ENCODE measurements at places on chromosomes 2 and 18.

GRCh38 chr18:6355789-6356589 lies 58.7 kb downstream of the L3MBTL4 start:
- DNase-seq = no peak

DNA sequence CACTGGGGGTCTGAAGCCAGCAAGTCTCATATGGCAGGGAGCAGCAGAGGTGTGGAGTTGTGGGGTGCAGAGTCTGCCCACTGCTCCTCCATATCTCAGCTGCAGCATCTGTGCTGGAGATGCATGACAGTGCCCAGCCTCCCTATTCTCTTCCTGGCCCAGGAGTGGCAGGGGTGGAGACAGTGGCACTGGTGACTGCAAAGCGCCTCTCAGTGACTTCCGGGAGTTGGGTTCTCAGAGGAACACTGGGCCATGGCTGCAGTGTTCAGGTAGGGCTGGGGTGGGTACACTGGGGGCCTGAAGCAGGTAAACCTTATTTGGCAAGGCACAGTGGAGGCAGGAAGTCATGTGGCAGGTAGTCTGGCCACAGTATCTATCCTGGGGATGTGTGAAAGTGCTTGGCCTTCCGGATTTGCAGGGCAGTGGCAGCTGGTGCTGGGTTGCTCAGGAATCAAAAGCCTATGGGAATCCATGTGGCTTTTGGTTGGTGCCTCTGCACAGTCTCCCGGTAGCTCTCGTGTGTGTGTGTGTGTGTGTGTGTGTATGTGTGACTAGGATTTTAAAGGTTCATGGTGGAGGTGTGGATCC lies 60.3 kb upstream of the THUMPD2 start:
- DNase-seq = no peak

DNA sequence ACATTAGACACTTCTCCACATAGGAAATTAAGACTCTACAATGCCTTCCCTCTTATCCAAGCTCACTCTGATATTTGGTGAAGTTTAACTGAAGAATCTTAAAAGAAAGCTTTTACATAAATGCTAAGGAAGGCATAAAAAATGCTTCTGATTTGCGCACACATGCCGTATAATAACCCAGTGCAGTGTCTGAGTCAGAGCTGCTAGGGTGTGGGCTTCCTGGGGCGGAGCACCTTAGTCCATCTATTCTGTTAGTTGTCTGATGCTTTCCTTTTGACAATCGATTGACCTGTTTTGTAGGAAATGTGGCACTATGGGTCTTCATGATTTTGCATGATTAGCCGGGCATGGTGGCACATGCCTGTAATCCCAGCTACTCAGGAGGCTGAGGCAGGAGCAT lies 231.5 kb downstream of the AFF3 start:
- no peak for DNase-seq

DNA sequence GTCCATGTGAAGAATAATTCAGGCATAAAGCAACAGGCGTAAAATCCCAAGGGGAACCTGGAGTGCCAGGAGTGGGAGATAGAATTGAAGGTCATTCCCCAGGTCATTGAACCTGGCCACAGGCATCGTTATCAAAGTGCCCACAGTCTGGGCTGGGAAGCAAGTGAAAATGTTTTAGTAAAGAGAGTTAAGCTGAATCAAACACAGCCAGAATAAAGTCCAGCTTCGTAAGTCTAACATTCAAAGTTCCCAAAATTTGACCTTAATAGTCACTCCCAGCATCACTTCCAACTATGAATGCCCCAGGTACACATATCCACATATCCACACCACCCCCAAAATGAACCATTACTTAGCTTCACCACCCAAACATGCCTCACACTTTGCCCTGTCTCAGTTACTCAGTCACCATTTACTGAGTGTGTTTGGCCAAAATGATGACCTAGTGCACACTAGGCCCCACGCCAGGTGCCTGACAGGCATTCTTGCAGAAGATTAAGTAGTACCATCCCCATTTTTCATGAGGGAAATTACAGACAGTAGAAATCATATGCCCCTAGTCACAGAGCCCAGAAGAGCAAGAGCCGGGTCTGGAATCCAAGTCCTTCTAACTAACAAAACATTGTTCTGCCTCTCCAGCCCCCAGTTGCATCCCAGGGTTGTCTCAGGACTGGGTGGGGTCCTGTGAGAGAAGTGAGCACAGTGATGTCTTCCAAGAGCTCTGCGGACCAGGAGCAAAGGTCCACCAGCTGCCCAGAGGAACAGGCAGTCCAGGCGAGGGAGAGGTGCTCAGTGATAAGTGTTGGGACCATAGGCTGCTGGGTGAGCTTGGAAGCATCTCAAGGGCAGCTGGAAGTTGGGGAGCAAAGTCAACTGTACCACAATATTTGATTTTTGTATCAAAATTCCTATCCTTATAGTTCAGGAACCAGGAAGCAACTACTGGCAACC lies 65.2 kb upstream of the MYCN start:
- DNase-seq = no peak

DNA sequence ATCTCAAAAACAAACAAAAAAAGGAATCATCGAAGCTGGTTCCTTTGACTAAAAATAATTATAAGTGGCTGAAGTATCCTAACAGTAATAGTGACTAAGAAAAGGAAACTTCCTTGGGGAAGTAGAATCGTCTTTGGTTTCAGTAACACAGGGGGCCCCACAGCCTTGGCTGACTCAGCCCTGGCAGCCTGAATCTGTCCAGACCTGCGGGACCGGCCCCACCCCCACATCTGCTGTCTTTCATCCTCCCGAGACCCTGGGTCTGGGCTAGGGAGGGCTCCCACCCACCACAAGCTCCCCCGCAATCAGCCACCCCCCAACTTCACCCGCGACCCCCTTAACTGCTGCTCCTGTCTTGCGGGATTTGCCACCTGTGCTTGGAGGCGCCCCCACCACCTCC lies 1452.6 kb upstream of the ACVR2A start:
- DNase-seq = no peak

GRCh38 chr2:241224018-241224850 lies 35.8 kb downstream of the ANO7 start:
- peak; percentile 74 for DNase-seq

DNA sequence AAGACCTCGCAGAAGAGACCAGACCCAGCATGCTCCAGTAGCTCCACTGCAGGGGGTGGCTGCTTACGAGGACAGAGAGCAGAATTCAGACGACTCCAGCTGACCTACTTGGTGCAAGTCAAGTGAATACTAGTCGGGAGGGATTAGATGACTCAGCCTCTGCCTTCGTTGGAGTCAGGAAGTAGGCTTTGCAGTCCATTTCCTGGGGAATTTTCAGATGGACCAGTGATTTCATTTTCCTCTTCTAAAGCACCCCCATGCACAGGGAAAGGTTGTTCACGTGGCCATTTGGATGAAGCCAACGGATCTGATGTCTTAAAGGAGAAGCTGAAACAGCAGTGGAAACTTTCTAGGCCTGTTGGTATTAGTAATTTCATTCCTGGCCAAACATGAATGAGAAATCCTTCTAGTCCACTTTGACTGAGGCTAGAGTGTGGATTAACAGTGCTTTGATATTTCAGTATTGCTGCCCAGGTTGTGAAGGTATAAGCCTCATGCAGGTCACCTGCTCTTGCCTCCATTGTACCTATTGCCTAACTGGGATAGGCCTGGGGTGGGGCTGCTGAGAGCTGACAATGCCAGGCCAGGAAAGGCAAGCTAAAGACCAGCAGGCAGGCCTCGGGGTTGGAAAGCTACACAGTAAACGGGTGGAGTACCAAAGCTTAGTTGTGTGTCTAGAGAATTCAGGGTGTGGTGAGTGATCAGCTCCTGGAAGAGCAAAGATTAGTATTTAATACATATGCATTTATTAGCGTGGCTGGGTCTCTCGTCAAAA lies 117.6 kb upstream of the FOSL2 start:
- peak; percentile 40 for DNase-seq

DNA sequence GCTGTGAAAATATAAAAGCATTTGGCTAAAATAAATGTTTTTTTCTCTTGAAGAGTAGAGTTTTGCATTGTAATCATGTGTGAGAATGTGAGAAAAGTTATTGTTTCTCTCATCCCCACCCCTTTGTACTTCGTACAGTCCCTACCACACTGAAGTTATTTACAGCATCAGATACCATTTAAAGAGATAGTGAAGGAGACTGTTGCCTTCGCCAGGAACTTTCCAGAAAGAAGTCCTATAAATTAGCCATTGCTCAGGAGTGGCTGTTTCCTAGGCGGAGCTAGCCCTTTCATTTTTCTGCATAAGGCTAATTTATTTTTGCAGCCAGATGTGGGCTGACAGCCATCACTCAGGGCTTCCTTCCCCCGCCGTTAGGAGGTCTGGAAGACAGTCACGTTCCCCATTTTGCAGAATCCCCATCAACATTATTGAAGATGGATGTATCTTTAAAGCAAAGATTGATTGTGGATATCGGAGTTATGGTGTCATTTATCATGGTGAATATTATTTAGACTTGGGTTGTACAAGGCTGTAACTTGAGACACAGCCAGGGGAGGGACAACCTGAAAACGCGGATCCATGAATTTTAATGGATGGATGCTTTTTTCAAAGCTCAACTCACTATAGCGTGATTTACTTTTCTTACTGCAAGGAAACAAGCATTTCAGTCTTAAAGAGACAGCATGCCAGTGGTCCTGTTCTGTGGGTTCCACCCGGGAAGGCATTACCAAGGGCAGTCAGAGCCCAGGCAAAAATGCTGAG lies 17.1 kb downstream of the TSHZ1 start:
- DNase-seq = no peak

- DNase-seq = no peak
Observed at GRCh38 chr2:158319269-158319668, 137.3 kb downstream of the CCDC148 start.

DNA sequence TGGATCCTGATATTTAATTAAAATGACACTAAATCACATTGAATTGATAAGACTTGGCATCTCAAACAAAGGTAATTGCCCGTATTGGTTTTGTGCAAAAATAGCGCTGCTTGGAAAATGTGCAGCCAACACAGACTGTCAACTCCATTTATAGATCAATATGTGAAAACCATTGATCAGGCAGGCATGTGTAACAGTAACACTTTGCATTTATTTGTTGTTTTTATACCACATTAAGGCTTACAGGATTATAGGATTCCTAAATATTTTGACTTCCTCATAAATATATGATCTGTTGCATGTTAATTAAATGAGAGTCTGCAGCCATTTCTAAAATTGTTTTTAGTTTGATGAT lies 30.2 kb downstream of the ARHGAP15 start:
- no peak for DNase-seq

DNA sequence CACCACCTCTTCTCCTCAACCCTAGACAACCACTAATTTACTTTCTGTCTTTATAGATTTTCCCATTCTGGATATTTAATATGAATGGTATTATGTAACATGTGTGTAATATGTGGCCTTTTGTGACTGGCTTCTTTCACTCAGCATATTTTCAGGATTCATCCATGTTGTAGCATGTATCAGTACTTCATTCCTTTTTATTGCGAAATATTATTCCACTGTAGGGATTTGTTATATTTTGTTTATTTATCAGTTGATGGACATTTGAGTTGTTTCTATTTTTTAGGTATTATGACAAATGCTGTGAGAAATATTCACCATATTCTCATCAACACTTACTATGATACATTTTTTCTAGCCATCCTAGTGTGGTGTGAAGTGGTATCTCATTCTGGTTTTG lies 138.8 kb upstream of the DLGAP1 start:
- no peak for DNase-seq

- peak; percentile 18 for DNase-seq
Observed at GRCh38 chr2:191217580-191217979, 27.6 kb upstream of the MYO1B start.

DNA sequence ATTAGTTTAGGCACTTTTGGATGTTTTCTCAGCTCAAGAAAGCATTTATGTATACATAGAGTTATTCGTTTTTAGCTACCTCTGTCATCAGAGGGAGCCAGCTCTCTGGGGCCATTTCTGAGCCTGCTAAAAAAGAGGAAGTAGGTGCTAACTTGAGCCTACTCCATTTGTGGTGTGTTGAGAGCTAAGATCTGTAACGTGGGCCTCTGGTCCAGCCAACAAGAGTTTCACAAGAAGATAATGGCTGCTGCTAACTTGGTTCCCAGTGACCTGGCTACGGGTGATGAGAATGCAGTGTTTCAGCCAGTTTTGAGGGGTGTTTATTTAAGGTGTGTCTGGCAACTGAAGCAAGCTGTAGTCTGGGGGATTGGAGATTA lies 182.5 kb downstream of the PRKCE start:
- DNase-seq = no peak

- DNase-seq = peak; percentile 46
Observed at GRCh38 chr2:120741571-120742561, 6.2 kb downstream of the GLI2 start.

DNA sequence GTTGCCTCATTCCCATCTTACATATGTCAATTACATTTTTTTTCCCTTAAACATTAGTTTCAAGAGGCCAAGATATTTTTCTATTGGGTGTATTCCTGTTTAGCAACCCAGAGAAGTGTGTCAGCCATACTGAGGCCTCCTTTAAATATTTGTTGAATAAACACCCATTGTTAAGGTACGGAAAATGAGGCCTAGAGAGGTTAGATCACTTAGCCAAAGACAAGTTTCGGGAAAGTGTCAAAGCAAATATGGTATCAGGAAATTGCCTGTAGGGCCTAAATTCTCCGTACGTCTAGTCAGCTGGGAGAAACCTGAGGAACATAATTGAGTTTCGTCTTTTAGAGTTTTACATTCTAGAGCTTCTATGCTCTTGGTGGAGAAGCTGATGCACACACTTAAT lies 1138.3 kb downstream of the DPP10 start:
- no peak for DNase-seq

DNA sequence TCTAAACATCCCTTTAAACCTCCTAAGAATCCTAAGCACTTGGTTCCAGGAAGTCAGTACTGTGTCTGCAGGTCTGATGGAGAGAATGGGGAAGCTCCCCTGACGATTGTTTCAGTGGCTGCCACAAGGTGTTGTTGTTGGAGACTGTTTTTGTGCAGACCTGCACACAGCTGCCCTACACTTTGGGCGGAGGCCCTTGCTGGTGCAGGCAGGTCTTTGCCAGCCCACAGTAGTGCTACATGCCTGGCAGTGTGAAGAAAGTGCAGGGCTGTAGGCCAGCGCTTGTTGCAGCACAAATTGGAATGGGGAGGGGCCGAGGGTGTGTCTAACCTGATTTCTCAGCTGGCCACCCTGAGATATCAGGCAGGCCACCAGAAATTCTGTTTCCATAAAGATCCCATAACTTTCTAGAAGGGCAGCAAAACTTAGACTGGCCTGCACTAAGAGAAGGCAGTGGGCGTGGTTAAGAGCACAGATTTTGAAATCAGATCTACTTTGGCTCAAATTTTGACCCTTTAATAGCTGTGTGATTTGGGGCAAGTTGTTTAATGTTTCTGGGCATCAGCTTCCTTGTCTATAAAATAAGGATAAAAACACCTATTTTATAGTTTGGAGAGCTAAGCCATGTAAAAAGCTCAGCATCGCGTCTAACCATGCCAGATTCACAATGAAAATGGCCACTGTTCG lies 83.7 kb upstream of the SLC1A4 start:
- DNase-seq = no peak

DNA sequence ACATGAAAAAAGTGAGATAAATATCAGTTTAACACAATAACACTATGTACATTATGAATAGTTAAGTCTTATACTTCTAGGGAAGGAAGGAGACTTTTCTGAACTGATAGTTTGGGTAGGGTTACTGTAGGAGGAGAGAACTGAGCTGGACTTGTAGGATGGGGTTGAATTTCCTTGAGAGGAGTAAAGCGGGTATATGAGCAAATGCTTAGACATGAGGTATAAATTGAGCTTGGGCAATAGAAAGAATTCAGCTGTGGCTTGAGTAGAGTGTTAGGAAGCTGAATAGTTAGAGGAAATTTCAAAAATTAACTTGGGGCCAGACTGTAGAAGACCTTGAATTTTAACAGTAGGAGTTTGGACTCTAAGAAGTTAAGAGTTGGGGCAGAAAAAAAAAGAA lies 45.1 kb downstream of the LCLAT1 start:
- DNase-seq = no peak

Data from AG08396 (cell line).